Stimulated activated CD4-positive, alpha-beta T cell treated with anti-CD3 and anti-CD28 coated beads, Interleukin-15, amount 100 ng/mL, for 48 hours (primary cell): ENCODE measurements at places on chromosomes 3 and 15.

DNA sequence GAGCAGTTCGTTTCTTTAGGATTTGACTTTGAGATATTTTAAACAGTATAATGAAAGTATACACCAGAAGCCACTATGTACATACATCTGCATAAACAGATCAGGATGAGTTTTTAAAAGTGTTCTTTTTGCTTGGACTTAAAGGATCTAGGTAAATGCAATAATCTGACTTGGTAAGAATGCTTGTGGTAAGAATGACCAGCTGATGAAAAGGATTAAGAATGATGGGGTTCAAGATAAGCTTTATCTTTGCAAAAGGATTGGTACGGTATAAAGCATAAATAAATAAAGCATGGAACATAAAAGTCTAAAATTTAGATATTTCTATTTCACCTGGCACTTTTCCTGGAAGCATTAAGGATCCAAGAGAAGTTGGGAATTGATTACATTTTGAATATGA lies 9.8 kb upstream of the MME start:
- DNase-seq: no peak

DNA sequence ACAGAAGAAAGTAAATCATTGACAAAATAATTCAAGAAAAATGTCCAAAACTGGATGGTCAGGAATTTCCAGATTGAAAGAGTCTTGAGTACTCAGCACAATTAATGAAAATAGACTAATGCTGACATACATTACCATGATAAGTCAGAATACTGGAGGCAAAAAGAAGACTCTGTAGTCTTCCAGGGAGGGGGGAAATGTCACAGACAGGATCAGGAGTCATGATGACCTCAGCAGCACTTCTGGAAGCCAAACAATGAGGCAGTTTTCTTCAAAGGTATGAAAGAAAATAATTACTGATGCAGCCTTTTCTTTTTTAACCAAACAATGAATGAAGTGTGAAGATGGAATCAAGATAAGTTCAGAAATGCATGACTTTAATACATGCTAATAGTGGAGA lies 30.1 kb upstream of the SLC22A13 start:
- no peak for DNase-seq

- DNase-seq: peak; percentile 19
Observed at GRCh38 chr3:72997421-72997961, 880 bp downstream of the PPP4R2 start.

DNA sequence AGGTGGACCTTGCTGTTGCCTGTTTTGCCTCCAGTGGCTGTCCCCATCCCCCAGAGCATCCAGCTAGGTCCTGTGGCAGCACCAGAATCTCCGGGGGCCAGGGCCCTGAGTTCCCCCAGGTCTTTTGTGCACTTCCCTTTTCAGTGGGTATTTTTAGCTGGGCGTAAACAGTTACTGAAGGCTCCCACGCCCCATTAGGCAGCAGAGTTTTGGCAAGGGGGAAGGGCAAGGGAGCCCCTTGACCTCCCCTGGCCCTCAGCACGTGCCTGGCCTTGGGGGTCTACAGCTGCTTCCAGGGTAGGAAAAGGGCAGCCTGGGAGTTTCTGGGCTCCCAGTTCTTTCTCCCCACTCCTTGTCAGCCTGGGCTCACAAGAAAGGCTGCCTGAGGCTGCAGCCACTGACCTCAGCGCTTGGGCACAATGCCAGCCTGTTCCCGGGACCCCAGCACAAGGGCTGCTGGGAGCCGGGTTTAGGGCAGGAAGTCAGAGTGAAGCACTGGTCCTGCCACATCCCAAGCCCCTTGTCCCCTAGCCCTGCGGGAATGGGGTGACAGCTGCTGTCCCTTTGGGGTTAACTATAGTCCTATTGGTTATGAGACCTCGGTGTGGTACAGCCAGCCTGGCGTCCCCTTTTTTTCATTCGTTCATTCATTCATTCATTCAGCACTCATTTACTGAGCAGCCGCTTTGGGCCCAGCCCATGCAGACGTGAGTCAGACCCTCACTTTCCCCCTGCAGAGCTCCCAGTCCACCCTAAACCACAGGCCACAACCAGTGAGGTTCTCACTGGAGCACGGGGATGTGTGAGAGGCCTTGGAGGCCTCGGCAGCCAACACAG lies 8.4 kb downstream of the CSK start:
- DNase-seq: no peak

DNA sequence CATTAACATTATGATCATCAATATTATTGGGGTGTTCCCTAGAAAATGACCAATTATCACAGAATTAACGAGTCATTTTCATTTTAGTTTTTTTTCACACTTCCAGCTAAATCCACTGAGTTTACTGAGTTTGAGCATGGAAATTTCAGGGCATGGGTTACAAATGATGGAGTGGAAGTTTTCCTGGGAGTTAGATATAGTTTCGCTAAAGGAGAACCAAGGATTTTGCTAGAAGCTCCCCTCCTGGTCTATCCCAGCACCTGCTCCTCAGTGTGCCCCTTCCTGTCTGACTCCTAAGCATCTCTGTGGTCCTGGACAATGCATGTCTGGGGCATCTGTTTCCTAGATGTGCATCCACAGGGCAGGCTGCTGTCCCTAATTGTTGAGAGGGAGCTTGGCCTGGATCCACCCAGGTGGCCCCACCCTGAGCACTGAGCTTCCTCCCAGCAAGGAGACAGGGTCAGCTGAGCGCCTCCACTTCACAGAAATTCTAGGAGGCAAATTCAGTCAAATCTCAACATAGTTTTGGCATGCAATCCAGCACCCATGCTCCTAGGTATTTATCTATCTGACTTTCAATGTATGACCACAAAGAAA lies 102.3 kb upstream of the GOLGA6L6 start:
- no peak for DNase-seq

DNA sequence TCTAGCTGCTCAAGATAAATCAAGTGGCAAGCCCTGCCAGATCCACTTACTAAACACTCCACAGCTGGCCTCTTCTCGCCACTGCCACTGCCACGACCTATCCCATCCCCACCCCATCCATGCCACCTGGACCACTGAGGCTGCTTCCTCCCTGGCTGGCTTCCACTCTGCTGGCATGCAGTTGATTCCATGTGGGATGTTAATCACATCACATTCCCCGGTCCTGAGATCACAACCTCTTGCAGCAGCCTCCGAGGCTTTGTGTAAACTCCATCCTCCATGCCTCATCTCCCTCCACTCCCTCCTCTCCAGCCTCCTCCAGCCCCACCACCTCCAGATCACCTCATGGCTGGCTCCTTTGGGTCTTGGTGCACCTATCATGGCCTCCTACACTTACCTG lies 7.7 kb downstream of the NCKIPSD start:
- no peak for DNase-seq

GRCh38 chr3:177471733-177472480 lies 274.6 kb upstream of the TBL1XR1 start:
- no peak for DNase-seq
